ENCODE measurements at places on chromosomes 16 and 17.

DNA sequence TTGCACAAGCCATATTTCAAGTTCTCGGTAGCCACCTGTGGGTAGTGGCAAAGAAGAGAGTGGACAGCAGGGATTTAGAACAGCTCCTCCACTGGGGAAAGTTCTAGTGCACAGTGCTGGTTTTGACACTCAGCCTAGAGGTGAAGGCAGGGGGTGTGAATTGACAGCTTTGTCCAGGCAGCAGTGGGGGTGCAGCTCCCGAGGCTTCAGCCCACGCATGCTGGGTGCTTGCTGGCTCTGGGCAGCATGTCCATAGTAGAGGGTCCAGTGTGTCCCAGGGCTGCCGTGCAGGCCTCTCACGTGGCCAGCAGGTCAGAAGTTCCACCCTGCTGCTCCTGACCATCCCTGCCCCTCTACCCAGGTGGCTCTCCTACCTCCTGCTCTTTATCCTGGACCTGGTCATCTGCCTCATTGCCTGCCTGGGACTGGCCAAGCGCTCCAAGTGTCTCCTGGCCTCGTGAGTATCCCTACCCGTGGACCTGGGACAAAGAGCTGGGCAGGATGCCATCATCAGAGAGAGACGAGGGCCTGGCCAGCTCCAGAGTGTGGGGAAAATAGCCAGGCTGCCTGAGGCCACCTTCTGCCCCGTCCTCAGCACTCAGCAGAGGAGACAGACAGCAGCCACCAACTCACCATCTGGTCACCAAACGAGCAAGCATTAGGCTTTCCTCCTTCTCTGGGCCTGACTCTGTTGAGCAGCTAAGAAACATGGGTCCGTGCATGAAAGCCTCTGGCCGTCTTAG, 29.8 kb downstream of the TTYH2 start:
- DNase-seq, result no peak

DNA sequence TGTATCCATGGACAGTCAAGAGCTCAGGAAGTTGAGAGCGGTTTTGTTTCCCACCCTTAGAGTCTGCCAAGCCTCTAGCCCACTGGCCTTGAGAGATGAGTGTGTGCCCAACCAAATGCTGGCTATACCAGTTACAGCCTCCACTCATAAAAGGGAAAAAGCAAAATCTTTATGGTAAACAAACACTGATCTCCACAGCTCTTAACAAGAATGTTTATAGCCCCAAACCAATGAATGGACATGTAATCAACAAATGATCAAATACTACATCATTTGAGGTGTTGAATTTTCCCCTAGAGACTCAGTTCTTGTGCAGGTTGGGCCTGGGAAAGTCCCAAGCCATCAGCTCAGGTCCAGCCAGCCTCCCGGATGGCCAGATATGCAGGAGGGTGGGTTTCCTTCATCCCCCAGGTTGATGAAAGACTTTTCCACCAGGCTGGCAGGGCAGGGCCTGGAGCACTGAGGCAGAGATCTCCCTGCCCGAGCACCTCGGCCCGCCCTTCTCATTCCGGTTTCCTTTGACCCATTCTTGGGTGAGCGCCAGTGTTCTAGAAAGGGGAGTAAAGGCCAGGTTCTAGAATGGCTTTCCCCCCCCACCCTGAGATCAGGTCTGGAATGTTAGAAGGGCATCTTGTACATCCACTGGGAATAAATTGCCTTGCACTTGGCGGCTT, 3.9 kb upstream of the EFTUD2 start:
- DNase-seq, result no peak

- no peak for DNase-seq
Observed at GRCh38 chr16:8032406-8032805, 557.9 kb downstream of the TMEM114 start.

- no peak for DNase-seq
Observed at GRCh38 chr16:18809165-18809564, 7.8 kb upstream of the ARL6IP1 start.

DNA sequence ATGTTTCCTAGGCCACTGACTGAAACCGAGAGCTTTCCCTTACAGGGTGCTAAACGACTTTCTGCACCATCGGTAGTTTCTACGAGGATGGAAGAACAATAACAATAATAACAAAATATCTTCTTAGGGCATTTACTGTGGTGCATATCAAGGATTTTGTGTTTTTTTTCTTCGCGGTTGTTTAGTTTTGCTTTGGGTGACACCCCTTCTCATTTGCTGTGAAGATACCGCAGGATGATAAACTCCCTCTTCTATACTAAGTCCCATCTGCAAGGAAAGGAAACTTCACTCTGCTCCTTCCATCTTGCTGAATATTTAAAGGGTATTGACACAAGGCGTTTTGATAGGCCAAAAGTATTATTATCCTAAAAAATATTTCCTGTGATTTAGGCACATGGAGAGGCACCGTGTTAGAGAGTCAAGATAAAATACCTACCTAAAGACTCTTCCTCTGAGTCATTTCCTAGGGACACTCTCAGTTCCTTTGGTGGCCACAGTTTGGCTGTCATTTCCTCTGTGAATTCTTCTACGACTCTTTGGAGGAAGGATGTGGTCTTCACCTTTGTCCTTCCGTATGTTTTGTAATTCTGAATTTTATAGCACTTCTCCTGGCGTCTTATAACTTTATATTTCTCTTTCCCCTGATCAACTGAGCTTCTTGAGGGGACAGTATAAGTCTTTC, 318.8 kb downstream of the CDH13 start:
- DNase-seq, result no peak

- no peak for DNase-seq
Observed at GRCh38 chr17:43879723-43880419, 27.5 kb downstream of the MPP2 start.

DNA sequence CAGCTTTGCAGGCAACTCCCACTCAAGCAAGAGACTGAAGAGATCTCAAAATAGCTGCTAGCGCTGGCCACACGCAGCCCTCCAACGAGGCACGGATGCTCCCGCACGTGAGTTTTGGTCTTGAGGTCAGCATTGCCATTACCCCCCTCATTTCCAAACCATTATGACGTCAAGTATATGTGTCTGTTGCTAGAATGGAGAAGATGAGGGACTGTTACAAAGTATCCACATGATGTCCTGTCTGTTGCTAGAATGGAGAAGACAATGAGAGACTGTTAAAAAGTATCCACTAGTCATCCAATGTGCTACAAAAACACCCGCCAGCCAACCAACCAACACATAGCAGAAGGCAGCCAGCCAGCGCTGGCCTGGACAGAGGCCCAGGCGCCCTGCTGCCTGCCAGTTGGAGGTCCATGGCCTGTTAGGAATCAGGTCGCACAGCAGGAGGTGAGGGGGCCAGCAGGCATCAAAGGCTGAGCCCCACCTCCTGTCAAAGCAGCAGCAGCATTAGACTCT, 24.8 kb downstream of the KLHDC4 start:
- no peak for DNase-seq

GRCh38 chr16:66910175-66910940, 8.3 kb downstream of the CDH16 start:
- no peak for DNase-seq

- DNase-seq, result no peak
Observed at GRCh38 chr17:82602986-82603710, 45.1 kb downstream of the WDR45B start.

- no peak for DNase-seq
Observed at GRCh38 chr17:56835264-56835585, 1.3 kb downstream of the DGKE start.

DNA sequence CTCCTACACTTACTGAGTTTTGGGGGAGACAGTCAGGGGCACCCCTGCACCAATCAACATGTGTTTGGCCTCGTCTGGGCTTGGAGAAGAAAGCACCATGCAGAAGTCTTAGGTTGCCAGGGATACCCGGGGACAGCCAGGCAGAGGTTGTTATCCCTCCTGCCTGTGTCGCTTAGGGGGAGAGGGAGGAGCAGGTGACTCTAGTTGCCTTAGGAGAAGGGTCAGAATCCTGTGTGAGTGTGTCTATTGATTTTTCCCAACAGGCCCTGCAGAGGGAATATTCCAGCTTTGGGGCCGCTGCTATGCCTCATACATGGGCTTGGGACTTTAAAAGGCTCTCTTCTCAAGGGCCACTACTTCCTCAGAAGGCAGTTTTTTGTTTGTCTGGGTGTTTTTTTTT, 89.1 kb downstream of the RGS9 start:
- no peak for DNase-seq

DNA sequence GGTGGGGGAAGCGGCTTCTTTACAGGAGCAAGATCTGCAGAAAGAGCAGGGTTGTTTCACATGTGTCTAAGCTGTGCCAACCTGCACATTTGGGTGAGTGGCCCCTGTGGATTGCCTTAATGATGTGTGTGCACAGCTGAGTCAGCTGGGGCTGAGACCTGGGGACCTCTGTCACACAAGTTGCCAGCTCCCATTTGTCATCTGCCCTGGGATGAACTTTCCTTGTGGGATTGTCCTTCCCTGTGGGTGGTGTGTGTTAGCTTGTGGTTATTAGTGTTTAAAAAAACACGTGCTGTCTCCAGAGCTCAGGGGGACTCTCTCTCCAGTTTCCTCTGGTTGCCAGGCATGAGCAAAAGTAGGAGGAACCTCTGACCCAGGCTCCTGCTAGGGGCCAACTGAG, 400.5 kb upstream of the CCL2 start:
- DNase-seq, result no peak

DNA sequence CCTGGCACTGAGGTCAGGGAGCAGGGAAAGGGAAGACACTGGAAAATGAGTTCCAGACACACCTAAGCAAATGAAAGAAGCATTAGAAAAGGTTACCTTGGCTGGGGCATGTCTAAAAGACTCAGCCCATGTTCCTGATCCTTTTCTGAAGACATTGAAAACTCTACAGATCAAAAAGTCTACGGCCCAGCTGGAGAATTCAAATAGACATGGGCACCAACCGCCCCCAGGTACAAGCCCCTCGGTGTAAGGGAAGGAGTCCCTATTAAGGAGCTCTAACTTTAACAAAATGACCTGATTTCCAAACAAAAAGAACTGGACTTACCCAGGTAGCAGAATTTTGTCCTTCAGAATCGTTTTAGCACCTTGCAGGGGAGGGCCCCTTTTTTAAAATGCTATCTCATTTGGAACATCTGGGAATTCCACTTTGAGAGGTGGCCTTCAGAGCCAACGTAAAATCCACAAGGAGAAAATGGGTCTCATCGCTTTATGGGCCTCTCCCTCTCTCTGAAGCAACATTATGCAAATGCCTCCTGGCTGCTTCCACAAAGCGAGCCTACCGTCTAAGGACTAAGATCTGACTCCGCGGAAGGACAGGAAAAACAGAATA, 43.6 kb upstream of the RBFOX3 start:
- no peak for DNase-seq

DNA sequence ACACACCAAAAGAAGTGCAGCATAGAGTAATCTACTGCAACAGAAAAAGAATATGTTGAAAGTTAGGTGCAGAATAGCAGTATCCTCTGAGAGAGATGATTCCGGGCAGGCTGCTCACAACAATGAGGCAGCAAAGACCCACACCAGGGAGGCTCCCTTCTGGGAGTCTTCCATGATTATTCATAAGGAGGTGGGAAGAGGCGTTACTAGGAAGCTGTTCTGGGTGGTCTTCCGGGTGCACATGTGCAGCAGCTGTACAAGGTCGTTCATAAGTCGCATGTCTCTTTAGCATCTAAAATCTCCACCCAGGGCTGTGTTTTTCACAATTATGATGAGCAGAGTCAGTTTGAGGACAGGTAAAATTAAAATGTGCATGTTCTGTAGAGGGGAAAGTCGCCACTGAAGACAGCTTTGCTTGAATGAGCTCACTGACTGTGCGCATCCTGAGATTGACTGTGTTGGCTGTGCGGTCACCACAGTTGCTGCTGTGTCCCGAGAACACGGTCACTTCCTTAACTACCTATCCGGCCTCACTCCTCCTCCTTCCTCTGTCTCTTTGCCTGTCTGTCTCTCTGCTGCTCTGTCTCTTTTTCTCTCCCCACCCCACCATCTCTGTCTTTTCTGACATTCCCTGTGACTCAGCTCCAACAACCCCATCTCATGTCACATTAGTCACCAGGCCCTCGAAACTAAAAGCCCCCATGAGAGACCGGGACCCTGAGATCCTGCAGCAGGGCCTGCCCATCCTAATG, 125.5 kb upstream of the HSBP1 start:
- no peak for DNase-seq

DNA sequence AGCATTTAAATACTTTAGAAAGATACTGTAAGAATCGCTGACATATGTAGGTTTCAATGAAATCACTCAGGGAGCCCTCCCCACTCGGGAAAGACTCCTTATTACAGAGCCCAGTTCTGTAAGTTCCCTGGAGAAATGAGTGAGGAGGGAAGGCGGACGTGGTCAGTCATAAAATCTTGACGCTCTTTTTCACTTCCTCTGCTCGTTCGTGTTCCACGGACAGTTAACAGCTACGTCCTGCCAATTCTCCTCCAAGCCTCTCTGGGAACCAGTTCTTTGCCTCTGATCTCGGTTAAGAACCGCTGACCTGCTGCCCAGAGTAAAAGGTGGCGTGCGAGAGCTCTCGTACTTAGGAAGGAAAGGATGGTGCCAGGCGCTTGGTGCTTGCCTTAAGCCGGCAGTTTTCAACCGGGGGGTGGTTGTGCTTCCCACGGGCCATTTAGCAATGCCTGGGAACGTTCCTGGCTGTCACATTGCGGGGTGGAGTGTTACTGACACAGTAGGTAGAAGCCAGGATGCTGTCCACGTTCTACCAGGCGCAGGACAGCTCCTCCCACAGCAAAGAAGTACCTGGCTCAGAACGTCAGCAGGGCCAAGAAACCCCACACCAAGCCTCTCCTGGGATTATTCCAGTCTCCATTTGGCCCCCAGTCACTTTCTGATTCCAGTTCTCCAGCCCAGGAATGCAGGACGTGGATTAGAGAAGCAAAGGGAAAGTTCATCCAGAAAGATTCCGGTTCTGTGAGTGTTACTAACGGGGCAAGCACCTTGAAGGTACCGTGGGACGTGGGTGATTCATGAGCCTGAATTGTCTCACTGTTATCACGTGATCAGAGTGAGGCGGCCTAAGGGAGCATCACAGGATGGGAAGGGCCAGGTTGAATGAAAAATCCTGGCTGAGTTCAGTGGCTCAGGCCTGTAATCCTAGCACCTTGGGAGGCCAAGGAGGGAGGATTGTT, 87.7 kb downstream of the MRM3 start:
- DNase-seq, result no peak

GRCh38 chr16:30054451-30054850, 11.1 kb upstream of the ALDOA start:
- no peak for DNase-seq

- no peak for DNase-seq
Observed at GRCh38 chr17:39213852-39214251, 11.9 kb downstream of the STAC2 start.

DNA sequence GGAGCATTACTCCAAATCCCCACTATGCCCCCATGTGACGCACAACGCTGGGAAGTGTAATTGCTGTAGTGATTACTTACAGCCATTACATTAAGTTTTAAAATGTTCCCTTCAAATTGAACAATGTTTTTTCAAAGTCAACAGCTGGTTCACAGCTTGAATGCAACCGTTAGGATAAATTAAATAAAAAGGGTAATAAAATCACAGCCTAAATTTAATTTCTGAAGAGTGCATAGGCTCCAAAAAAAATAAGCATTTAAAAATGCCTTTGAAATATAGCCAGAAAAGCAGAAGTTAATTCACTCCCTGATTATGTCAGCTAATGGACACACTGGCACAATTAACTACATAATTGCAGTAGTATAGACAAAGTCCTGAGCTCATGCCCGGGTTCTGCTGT, 50.5 kb upstream of the KDM8 start:
- DNase-seq, result no peak

GRCh38 chr16:5903832-5904231, 806.2 kb upstream of the EEF2KMT start:
- DNase-seq, result no peak

GRCh38 chr17:38925263-38925995, at the start of gene LASP1NB:
Gene LASP1NB, plus strand, starts transcription at chr17:38925614.
- no peak for DNase-seq
